HS-5 (cell line): ENCODE measurements at places on chromosomes 1 and 21.

DNA sequence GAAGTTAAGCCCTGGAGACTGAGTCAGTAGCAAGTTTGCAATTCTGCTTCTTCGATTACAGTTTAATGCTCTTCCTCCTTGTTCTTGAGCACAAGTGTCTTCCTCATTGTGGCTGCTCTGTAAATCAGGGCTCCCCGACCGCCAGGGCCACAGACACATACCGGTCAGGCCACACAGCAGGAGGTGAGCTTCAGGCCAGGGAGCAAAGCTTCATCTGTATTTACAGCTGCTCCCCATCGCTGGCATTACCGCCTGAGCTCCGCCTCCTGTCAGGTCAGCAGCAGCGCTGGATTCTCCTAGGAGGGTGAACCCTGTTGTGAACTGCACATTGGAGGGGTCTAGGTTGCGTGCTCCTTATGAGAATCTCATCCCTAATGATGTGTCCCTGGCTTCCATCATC, 1.7 kb upstream of the TRAPPC10 start:
- DNase-seq: no peak

- DNase-seq: peak; percentile 81
Observed at GRCh38 chr1:243742819-243743218, 107.2 kb downstream of the AKT3 start.

GRCh38 chr1:19859876-19860275, 22.3 kb upstream of the OTUD3 start:
- DNase-seq: no peak

DNA sequence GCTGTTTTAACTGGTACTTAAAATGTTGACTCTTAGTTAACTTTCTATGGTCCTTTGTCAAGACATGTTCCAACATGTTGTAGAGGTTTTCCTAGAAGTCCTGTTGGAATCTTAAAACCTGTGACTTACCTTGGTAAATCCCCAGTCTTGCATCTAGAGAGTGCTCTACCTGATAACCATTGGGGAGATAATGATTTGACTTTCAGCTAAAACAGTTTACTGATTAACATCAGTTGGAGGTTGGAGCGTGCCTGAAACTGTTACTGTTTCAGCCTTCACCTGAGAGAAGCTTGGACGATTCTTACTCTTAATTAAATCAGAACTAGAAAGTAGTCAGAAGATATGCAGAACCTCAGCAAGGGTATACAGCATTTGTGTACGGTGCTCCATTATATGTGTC, 8.8 kb downstream of the MDM4 start:
- no peak for DNase-seq

DNA sequence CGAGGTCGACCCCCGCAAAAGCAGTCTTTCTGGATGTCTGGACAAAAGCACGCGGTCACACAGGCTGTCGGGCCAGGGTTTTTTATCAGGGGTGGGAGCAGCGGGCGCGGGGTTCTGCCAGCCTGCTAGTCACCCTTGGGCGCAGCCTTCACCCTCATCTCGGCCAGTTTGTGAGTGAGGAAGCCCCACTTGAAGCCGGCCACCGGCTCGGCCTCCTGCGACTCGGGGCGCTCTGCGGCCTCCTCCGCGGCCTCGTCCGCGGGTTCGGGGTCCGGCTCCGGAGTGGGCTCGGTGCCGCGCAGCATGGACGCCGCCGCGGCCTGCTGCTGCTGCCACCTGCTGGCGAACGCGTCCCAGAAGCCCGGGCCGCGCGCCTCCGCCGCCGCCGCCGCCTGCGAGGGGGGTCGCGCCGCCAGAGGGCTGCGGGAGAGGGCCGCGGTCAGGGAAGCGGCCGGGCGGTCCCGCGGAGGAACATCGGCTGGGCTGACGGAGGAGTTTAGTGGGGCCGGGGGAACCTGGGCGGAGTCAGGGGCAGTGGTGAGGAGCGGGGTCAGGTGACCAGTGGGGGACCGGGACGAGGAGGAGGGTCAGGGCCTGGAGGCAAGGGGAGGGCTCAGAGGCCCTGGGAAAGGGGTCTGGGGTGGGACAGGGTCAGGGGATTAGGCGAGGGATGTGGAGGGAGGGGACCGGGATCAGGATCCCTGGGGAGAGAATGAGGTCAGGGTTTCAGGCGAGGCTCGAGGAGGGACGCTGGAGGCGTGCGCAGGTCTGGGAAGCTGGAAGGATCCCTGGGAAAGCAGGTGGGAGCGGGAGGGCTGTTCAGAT, 4.5 kb downstream of the C1orf232 start:
- DNase-seq: no peak

- peak; percentile 58 for DNase-seq
Observed at GRCh38 chr1:151251656-151252470, 2.7 kb upstream of the PSMD4 start.

DNA sequence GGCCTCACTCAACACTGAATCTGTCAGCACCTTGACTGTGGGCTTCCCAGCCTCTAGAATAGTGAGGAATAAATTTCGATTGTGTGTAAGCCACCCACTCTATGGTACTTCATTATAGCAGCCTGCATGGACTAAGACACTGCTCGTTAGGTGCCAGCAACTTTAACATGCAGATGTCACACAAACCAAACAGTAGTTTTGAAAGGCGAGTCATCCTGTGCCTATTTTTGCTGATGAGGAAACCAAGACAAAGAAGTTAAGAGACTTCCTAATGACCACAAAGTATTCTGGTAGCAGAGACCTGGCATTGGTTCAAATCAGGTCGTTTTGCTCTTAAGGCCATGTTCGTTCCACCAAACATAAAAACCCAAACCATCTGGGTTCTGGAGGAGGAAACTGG, 42.9 kb downstream of the BATF3 start:
- DNase-seq: no peak

DNA sequence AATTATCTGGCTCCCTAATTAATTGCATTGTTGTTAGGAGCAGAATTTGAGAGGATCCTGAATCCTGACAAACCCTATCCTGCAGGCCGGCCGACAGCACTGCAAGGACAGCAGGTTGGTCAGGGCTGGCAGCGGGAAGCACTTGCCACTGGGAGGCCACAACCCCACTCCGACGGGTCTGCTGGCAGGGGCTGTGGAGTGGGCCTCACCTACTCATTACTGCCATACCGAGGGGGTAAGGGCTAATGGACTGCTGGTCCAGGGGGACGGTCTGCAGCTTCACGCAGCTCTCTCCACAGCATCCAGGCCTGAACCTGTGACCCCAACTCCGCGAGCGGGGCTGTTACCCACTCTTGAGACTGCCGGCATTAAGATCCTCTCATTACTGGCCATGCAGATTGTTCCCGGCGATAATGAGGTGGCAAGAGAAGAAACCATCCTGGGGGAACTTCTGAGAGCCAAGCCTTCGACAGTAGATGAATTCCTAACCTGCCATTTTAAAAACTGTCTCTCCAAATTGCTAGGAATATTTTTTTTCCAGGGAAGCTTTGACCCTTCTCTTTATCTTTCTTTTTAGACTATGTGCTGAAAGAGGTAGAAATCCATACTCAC, 501.3 kb downstream of the OMA1 start:
- no peak for DNase-seq

DNA sequence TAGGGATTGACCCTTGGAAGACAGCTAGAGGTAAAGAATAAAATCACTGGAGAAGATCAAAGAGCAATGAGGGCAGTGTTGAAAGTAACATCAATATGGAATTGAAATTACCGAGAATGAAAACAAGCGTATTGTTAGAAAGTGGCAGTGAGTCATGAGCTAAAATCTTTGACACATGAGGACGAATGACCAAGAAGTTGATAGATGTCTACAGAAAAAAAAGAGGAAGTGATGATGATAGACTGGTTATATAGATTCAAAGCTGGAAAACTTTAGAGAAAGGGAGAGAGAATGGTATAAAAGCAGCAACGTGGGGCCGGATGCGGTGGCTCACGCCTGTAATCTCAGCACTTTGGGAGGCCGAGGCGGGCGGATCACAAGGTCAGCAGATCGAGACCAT, 12.5 kb upstream of the DNM3 start:
- no peak for DNase-seq

GRCh38 chr21:40386294-40386911, 460.6 kb downstream of the DSCAM start:
- no peak for DNase-seq

DNA sequence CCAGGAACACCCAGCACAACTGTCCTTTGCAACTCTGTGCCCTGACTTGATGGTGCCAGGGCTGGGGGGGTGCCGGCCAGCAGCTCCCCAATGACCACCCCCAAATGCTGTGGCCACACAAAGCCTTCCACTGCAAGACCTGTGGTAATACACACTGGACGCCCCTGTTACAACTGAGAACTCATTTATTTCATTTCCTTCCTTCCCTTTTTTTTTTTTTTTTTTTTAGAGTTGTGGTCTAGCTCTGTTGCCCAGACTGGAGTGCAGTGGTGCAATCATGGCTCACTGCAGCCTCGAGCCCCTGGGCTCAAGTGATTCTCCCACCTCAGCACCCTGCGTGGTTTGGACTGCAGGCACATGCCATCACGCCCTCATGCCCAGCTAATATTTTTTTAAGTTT, 25.2 kb downstream of the TP73 start:
- DNase-seq: no peak

DNA sequence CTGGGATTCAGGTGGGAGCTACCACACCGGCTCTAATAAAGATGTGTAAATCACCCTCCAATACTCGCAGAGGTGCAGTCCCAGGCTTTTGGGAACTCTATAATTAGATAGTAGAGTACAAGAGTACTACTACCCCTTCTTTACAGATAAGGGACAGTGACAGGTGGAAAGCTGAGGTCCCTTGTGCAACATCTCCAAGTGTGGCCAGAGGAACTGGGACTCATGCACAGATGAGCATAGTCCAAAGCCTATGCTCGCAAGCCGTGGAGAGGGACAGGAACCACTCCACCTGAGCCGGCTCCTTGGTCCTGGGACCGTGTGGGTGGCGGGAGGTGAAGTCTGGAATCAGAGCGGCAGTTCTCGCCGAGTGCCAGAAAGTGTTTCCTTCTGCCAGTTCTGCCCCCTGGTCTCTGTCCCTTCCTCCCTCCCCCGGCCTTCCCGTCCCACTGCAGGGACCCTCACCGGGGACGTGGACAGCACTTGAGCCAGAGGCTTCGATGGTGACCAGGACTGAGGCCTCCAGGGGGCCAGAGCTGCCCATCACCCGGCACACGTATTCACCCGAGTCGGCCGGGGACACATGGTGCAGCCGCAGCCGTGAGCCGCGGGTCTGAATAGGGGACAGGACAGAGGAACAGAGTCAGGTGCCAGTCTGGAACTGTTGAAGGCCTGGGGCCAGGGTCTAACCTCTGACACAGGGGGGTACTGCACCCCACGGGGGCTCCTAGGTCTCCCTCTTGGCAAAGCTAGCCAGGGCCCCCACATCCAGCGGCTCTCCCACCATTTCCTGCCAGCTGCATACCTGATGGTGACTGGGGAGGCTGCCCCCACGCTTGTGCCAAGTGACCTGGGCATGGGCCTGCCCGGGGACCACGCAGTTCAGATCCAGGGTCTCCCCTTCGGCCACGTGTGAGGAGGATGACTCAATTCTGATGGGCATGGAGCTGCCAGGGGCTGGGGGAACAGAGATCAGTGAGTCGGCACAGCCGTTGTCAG, 33.9 kb downstream of the LDLRAD2 start:
- no peak for DNase-seq

- no peak for DNase-seq
Observed at GRCh38 chr1:89125240-89125912, 538 bp downstream of the GBP2 start.

- DNase-seq: no peak
Observed at GRCh38 chr1:54548389-54549044, 489 bp downstream of the ACOT11 start.

- DNase-seq: no peak
Observed at GRCh38 chr1:185645686-185646085, 88.5 kb upstream of the HMCN1 start.

- DNase-seq: peak; percentile 26
Observed at GRCh38 chr1:230240446-230241086, 173.5 kb downstream of the GALNT2 start.

DNA sequence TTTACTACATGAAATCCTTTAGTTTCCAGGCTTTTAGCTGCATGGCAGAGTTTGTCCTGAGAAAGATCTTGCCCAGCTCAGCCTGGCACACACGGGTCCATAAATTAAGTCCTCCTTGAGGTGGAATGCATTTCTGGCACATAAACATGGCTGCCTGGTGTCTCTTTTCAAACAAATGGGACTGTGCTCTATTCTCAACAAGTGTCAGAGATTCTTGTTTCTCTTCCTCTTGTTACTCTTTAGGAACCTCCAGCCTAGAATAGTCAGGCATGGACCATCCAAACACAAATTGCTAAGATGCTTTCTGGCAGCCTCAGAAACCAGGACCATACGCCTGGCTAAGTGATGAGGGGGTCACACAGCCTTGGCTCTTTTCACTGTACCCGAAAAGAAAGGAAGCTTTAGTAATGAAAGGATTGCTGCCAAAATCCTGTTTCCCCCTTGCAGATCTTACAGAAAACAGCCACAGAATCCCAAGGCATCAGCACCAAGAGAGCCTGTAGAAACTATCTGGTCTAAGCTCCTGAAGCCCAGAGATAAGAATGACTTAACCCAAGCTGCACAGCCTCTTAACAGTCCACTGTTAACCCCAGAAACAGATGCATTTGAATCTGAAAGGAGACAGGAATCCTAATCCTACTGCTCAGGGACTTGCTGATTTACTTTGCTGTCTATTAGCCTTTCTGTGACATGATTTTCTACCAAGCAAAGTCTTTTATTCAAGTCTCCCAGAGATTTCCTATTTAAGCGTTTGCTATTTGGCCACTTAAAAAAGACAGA, 31.9 kb upstream of the NRDC start:
- no peak for DNase-seq

DNA sequence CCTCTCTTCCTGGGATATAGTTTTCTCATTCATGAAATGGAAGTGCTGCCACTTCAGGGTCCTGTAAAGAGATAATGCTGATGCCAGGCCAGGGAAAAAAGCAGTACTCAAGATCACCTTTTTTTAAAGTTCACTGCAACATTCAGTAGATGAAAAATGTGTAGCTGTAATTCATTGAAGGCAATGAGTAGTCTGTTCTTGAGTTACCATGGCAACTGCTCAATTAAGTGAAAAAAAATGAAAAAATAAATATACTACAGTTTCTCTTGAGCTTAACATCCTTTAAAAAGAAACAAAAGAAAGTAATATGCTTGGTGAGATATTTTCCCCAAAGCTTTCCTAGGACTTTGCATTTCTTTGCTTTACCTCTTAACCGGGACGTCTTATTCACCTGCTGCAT, 183.3 kb downstream of the AK5 start:
- DNase-seq: no peak

DNA sequence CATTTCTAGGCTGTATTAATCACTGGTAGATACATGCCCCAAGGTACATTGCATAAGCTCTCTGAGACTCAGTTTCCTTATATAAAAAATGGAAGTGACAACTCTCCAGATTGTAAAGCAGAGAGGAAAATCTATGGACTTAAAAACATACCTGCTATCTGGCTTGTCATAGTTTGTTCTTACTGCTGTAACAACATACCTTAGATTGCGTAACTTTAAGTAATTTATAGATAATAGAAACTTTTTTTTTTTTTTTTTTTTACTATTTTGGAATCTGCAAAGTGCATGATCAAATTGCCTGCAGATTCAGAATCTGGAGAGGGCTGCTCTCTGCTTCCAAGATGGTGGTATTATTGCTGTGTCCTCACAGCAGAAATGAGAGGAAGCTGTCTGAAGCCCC, 827.7 kb upstream of the BRINP3 start:
- DNase-seq: no peak
